T-helper 17 cell (primary cell): ENCODE measurements at places on chromosomes 12 and 14.

DNA sequence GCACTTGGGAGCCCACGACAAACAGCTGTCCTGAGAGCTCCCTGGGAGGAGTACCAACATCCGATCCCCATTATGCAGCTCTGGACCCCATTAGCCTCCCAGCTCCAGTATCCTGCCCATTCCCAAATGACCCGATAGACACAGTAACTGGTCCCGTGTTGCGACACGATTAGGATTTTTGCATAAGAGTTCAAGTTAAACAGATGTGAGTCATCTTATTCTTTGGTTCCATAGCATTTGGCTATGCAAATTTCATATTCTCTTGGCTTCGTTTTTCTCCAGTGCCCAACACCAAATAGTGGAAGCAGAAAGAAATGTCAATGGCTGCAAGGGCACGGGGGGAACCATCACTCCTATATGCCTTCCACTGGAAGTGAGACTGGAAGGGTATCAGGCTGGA is 43.0 kb upstream of the LRRC10 start:
- DNase-seq = no peak

- DNase-seq = no peak
Measured at GRCh38 chr12:132264086-132265010, 65.0 kb downstream of the GALNT9 start.

- DNase-seq = no peak
Measured at GRCh38 chr12:116153983-116154382, 123.5 kb downstream of the MED13L start.

DNA sequence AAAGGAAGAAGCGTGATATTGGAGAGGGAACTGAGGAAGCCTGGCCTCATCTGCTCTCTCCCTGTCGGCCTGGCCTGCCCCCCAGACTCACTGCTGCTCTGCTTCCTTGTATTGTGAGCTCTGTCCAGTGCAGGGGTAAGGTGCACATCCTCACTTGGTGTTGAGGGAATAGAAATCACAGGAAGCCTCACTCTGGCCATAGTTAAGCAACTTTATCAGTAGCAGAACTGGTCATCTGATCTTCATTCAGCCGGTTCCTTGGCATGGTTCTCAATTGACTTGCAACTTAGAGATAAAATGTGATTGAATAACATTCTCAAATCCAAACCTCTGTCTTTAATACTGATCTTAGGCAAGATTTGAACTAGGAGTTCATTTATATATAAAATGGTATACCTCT is 11.5 kb upstream of the CCDC175 start:
- no peak for DNase-seq

GRCh38 chr12:95504140-95504539 is 30.2 kb downstream of the METAP2 start:
- DNase-seq = no peak

GRCh38 chr14:87784386-87784785 is 208.6 kb downstream of the GALC start:
- no peak for DNase-seq

GRCh38 chr14:59197695-59198262 is 9.3 kb downstream of the DAAM1 start:
- DNase-seq = no peak

DNA sequence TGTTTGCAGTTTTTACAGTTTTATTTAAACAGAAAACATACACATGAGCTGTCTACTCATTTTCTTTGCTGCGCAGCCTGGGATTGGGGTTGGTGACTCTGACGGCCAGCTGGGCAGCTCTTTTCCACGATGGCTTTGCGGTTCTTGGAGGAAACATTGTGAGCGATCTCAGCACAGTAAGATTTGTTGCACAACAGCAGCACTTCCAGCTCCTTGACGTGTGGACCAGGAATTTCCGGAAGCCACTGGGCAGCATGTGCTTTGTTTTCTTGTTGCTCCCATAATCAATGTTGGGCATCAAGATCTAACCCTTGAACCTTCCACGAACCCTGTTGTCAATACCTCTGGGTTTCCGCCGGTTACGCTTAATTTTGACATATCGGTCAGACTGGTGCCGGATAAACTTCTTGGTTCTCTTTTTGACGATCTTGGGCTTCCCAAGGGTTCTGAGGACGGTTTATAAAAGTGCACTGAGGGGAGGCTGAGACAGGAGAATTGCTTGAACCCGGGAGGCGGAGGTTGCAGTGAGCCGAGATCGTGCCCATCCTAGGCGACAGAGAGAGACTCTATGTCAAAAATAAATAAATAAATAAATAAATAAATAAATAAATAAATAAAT is 21.8 kb downstream of the FKBP11 start:
- DNase-seq = no peak

DNA sequence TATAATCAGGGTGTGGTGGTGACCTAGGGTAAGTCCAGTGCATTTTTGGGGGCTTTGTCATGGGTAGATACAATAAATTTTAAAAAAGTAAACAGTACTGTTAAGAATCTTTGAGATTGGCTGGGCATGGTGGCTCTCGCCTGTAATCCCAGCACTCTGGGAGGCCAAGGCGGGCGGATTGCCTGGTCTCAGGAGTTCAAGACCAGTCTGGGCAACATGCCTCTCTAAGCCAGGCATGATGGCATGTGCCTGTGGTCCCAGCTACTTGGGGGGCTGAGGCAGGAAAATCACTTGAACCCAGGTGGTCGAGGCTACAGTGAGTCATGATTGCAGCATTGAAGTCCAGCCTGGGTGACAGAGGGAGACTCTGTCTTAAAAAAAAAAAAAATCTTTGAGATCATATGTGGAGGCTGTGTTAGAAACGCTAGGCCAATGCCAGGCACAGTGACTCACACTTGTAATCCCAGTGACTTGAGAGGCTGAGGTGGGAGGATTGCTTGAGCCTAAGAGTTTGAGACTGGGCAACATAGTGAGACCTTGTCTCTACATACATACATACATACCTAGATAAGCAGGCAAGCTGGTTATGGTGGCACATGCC is 67.7 kb downstream of the PRKCH start:
- no peak for DNase-seq
